Pancreas (tissue), 10 donors: ENCODE measurements at places on chromosomes 5 and 9. TPM values are rescaled to one million over a fixed set of nuclear protein-coding genes. Genes with fewer than 3 reads are reported as not detected.

PPP6C gene
- polyA plus RNA-seq: 18.7 TPM

GRCh38 chr5:124574521-124575436 is 171.7 kb downstream of the ZNF608 start:
- DNase-seq: no peak

GLRA1 gene
- polyA plus RNA-seq: 0.85 TPM

HMCN2 gene
- polyA plus RNA-seq: 2.7 TPM

- no peak for DNase-seq
Observed at GRCh38 chr5:134559672-134560071, 34.2 kb downstream of the JADE2 start.

GRCh38 chr9:20242510-20243189 is 379.6 kb downstream of the MLLT3 start:
- no peak for DNase-seq

DNA sequence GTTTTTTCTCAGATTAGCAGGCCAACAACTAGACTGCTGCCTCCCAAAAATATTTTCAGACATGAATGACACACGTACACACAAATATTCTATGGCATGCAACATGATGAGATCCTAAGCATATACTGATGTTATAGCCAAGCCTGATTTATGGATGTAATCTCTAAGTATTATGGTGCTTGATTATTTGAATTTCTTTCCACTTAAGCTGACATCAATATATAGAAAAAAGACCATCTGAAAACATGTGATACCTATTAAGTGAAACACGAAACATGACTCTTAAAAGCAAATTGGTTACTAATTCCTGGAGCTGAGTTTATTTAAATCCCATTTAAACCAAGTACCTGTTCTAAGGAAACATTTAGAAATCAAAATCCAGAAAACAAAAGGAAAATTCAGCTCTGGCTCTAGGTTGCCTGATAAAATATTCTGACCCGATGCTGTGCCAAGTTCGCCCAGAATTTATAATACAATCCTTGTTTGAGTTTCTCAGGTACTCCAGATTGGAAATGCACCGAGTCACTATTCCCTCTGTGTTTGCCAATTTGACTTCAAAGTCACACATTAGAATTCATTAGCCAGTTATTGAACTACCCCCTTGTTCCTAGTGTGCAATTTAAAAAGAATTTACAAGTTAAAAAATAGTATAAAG is 548.6 kb downstream of the CSNK1G3 start:
- DNase-seq: peak; percentile 24
